ENCODE measurements at places on chromosomes 2 and 18.

DNA sequence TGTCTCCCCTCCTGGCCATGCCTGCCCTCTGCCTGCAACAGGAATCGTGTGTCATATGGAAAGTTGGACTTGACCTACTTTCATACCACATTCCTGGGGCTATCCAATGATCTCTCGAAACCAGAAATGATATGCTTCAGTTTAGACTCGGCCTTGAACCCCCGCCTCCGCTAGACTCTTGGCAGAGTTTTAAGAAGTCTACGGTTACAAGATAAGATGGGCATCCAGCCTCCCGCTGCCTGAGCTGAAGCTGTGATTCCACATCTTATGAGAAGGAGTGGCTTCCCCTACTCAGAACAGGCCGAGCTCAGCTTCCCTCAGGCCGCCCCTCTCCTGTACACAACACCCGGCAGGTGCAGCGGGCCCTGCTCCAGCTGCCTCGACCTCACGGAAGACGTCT, 73.9 kb downstream of the MTCL1 start:
- DNase-seq = no peak

- peak; percentile 6 for DNase-seq
Observed at GRCh38 chr18:32621034-32621433, 150.4 kb upstream of the GAREM1 start.

GRCh38 chr2:178256382-178257042, 62.2 kb downstream of the OSBPL6 start:
- DNase-seq = no peak

- no peak for DNase-seq
Observed at GRCh38 chr2:81714817-81715216, 1410.3 kb upstream of the LRRTM1 start.

DNA sequence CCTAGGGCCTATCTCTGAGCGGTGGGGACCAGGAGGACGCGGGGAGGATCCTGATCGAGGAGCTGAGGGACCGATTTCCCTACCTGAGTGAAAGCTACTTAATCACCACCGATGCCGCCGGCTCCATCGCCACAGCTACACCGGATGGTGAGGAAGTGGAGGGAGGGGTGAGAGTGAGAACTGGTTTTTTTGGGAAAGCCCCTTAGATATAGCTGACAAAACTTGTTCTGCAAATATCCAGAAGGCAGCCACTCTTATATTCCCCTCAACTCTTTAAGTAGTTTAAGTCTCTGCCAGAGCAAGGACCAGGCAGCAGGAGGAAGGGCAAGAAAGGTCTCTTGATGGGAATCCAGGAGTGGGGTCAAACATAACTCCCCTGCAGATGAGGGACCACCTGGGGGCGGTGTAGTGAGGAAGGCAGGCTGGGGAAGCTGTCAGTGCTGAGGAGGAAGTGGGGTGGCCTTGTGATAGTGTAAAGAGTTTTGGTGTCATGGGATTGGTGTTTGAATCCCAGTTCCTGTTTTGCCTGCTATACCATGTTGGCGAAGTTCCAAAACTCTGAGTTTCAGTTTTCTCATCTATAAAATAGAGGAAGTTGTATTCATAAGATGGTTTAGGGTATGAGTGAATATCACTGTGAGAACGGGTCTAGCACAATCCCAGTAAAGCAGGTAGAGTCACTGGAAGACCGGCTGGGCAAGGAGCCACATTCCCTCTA, 3.4 kb downstream of the NAGK start:
- DNase-seq = no peak

DNA sequence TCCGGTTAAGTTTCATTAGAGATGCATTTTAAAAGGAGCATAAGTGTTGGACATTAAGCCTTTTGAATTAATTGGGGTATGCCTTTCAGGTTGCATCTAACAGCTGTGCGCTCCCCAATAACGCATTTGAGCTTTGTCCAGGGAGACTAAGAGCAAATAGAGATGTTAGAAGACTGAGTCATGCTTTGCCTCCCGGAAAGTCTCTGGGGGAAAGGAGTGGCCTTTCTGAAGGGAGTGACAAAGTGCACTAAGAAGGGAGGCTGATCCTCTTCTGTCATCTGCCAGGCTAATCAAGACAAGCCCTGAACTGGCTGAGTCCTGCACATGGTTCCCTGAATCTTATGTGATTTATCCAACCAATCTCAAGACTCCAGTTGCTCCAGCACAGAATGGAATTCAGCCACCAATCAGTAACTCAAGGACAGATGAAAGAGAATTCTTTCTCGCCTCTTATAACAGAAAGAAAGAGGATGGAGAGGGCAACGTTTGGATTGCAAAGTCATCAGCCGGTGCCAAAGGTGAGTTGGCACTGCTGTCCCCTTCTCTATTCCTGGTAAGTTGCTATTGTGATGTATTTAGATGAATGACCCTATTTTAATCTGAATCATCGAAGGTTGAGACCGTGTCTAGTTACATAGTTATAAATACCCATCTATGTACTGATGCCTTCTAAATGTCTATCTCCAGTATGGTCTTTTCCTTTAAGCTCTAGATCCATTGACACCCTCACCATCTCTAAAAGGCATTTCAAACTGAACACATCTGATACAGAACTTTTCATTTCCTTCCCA, 12.1 kb downstream of the TTL start:
- peak; percentile 94 for DNase-seq

DNA sequence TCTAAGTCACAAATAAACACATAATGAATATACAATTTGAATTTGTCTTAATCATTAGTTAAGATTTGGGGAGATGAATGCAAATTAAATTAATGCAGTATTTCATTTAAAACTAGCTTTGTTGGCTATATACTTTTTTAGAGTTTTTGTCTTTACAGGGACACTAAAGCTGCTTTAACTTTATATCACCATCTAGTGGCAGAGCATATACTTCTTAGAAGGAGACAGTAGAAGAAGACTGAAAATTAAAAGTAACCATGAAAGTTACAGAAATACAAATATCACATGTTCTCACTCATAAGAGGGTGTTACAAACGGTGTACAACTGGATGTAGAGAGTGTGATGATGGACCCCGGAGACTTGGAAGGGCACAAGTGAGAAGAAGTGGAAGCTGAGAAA, 268.3 kb upstream of the NETO1 start:
- DNase-seq = peak; percentile 5

DNA sequence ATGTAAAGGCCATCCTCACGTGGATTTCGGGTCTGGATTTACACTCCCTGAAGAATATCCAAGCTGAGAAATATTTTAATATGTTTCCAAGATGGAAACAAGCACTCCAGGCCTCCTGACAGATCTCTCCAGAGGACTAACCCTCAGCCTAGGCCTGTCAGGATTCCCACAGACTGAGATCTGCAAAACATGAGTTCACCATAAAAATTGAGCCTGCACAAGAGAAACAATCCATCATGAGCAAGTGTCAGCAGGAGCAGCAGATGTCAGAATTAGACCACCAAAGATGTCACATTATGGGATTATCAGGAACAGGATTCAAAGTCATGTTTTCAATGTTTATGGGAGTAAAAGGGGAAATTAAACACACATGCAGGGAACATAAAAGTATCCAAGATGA, 191.3 kb downstream of the TFCP2L1 start:
- DNase-seq = no peak

GRCh38 chr2:39914949-39915348, 135.9 kb upstream of the THUMPD2 start:
- no peak for DNase-seq

DNA sequence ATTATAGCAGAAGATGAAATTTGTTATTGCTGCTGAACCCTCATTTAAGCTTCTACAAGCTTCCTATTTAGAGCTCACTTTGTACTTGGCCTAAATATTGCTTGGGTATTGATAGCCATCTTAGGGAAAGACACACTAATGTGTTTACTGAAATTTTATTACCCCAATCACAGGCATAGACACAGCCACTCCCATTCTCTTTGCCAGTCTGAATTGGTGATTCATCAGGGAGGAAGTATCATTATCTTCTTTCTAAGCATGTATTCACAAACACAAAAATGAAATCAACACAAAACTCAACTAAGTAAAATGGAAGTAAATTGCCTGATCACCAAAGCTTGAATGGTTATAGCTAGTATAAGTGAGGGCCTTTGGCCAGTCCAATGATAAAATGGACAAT, 666.3 kb downstream of the TSN start:
- DNase-seq = peak; percentile 43

- no peak for DNase-seq
Observed at GRCh38 chr2:30803281-30803680, 4.0 kb downstream of the CAPN13 start.

DNA sequence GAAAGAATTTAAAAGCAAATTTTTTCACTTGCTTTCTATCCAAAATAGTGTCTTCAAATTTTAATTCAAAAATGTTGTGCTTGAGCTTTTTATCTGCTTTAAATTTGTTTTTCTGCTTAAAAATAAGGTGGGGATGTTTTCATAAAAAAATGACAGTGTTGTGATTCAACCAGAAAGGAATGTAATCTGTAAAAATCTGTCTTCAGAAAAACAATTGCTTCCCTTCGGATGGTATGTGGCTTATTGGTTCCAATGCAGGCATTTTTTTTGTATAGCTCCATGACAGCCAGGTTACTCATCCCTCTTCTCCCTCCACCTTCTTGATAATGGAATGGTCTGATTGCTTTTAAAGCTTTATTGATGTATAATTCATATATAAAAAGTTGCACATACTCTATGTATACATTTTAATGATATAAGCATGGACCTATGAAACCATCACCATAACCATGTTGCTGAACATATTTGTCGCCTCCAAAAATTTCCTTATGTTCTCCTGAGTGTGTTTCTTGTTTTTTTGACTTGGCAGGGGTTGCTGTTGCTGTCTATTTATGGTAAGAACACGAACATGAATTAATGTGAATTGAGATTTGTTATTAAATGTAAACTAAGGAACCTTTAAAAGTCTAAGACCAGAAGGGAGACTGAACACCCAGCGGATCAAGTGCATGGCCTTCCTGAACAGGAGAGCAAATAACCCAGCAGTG, 363.7 kb upstream of the SPHKAP start:
- DNase-seq = no peak

DNA sequence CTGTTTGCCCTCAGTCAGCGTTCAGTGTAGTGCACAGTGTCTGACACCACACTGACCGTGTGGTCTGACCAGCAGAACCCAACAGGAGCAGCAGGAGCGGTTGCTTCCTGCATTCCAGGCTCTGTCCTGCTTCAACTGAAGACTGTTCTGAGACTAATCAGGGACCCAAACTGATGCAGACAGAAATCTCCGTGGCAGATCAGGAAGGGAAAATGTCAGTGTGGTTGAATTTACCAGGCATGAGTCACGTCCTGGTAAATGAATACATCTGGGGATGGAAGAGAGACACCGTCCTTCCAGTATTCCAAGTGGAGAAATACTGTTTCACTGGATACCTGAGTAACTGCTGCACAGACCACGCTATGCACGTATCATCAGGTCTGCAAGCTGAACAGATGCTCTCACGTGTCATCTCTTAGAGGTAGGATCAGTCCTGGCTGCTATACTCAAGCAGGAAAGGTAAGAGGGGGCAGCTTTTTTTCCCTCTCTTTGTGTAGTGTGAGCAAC, 223.6 kb upstream of the EPAS1 start:
- DNase-seq = peak; percentile 49

DNA sequence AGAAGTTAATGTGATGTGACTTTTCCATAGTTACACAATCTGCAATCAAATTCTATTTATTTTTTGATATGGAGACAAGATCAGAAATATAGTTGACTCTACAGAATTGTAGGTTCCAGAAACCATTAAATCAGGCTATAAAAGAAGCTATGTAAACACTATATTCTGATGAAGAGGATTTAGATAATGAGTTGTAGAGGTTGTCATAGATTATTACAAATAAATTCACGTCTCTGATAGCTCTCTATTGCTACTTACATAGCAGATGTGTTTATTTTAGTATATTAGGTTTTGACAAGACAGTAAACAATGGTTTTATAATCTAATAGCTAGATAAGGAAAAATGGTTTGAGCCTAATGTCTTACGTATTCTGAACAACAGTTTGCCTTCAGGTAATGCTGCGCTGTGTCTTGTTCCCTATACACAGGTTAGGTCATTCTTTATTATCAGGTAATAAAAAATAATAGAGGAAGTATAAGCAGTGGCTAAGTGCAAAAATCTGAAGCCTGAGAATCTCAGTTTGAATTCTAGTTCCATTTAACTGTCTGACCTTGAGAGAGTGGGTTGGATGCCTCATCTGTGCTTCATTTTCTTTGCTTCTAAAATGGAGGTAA, 93.4 kb downstream of the PPP1R1C start:
- DNase-seq = no peak

DNA sequence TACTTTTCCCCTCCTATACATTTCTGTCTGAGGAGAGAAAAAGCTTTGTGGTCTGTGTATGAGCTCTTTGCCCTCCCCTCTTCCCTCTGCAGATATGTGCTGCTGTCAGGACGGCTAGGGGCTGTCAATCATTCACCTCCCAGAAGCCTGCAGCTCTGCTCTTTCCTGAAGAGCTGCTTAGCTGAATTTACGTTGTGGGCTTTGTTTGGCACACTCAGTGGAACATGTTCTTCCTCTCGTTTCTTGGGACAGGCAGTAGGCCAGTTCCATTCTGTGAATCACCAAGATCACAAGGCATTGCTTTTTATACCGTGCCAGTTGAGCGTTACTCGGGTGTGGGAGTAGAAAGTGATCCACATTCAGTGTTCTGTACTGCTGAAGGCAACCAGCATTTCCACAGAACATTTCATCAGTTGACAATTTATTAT, 136.7 kb downstream of the LAMA3 start:
- DNase-seq = no peak

- no peak for DNase-seq
Observed at GRCh38 chr18:3093624-3094337, 80.8 kb upstream of the LPIN2 start.

DNA sequence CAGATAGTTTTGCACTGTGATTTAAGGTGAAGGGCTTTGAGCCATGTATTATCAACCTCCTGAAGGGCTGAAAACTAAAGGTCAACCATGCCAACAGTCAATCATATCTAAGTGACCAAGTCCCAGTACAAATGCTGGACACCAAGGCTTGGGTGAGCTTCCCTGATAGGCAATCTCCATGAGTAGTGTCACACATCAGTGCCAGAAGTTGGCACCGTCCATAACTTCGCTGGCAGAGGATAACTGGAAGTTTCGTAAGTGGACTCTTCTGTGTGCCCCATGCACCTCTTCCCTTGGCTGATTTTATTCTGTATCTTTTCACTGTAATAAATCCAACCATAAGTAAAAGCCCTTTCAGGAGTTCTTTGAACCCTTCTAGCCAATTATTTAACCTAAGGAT, 13.2 kb downstream of the REV1 start:
- no peak for DNase-seq

- DNase-seq = no peak
Observed at GRCh38 chr2:23420091-23420839, 35.3 kb downstream of the KLHL29 start.

GRCh38 chr18:9594823-9595596, 19.3 kb downstream of the PPP4R1 start:
- DNase-seq = no peak

- DNase-seq = no peak
Observed at GRCh38 chr2:99879481-99879880, 262.9 kb downstream of the AFF3 start.

DNA sequence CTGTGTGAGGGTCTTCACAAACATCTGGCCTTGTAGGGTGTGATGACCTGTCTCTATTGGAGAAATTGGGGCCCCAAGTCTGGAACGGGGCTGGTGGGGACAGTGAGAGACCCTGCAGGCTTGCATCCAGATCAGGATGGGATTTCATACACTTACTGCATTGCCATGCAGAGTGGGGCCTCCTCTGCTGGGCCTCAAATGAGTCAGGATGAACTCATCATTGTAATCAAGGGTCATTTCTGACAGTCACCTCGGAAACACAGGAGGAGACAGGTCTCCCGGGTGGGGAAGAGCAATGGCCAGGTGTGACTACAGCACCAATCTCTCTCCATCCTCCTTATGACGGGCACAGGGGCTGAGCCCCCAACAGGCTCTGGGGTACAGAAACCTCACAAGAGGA, 48.1 kb upstream of the GALR1 start:
- DNase-seq = no peak

- peak; percentile 59 for DNase-seq
Observed at GRCh38 chr18:4004183-4004829, 450.8 kb downstream of the DLGAP1 start.
